ENCODE measurements at places on chromosomes 1 and 21.
A peak's percentile ranks its signal among the peaks of the same experiment; 100 is the strongest.

- no peak for DNase-seq
Measured at GRCh38 chr1:181557313-181557712, 74.0 kb downstream of the CACNA1E start.

DNA sequence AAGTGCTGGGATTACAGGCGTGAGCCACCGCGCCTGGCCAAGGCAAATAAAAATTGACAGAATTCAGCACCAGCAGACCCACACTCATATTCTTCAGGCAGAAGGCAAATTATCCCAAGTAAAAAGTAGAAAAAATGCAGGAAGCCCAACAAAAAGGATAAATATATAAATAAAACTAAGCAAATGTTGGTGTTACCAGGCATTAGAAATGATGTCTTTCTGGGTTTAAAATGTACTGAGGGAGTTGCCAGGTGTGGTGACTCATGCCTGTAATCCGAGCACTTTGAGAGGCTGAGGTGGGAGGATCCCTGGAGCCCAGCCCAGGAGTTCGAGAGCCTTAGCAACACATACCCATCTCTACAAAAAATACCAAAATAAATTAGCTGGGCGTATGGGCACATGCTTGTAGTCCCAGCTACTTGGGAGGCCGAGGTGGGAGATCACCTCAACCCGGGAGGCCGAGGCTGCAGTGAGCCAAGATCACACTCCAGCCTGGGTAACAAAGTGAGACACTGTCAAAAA, 6.3 kb downstream of the INTS11 start:
- no peak for DNase-seq

DNA sequence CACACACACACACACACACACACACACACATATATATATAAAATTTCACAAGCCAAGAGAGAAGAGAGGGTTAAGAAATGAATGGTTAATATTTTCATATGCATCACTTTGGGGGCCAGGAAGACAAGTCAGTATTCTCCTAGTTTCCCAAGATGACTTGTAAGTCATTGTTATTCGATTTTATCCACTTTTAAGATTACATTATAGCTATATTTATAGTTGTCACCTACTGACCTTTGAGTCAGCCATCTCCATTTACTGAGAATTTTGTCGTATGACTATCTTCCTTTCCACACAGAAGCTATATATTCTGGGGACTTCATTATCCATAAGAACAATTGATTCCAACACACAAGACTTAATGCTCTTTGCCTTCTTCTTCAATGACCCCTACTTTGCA, 8.9 kb downstream of the LYST start:
- no peak for DNase-seq

DNA sequence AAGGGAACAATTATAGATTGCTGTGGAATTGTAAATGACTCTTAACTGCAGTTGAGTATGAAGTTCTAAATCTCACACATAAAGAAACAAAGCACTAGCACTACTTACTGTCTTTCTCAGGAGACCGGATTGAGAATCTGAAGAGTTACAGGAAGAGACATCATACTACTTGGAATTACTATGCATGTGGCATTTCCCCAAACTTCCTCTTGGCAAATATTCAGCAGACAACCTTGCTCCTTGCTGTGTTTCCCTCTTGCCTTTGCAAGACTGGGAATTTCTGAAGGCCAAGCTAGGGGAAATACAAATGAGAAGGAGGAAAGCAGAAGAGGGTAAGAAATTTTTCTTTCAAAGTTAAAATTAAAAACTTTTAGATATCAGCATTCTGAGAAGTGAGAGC, 173.6 kb upstream of the KCTD3 start:
- no peak for DNase-seq

GRCh38 chr1:27993241-27993640, 33.5 kb downstream of the XKR8 start:
- DNase-seq = no peak

- no peak for DNase-seq
Measured at GRCh38 chr1:230681599-230681998, 32.3 kb downstream of the AGT start.

GRCh38 chr1:12754738-12755137, 8.7 kb downstream of the CFAP107 start:
- DNase-seq = no peak

DNA sequence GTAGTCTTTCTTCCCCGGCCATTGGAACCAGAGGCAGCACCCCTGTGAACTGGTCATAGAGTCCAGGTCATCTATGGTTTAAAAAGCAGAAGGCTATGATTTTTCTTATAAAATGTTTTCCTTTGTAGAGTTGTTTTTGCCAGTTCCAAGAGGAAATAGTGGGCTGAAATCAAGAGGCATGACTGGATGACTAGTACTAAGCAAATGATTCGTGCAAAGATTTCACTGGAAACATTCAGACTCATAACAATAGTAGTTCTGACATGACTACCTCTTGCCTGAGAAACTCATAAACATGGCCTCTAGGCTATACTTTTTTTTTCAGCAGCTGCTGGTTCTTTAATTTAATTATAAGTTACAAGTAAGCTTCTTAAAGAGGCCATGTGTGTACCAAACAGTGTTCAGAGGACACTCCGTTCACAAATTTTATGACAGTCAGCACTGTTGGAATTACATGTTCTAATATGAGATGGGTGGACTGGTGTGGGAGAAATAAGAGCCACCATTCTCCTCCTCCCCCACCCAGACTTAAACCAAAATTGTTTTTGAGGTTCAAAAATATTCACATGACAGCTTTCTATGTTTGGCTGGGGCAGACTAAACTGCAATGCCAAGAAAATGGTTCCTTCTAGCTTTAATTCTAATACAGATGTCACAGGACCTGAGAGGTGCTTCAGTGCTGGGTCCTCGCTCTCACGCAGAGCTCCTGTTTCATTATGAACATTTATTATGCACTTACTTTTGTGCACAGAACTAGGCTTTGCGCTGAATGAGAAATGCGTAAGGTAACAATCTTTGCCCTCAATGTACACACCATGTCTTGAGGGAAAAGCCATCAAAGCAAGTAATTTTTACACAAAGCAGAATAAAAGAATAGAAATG, 147.5 kb downstream of the ZC3H11B start:
- no peak for DNase-seq

DNA sequence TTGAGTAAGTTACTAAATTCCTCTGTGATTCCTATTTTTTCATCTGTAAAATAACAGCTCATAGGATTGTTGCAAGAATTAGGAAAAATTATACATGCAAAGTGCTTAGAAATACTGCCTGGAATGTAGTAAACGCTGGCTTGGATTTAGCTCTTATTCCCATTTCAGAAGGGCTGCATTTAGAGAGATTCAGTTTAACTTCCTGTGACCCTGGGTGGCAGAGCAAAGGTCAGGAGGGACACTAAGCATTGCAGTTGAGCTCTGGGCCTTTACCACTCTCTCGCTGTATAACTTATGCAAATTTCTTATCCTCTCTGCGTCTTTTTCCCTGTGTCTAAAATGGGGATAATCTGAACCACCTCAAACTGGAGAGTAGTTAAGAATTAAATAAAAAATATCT, 241.0 kb upstream of the POU3F1 start:
- no peak for DNase-seq

GRCh38 chr1:107436552-107437241, 295.9 kb downstream of the NTNG1 start:
- no peak for DNase-seq

DNA sequence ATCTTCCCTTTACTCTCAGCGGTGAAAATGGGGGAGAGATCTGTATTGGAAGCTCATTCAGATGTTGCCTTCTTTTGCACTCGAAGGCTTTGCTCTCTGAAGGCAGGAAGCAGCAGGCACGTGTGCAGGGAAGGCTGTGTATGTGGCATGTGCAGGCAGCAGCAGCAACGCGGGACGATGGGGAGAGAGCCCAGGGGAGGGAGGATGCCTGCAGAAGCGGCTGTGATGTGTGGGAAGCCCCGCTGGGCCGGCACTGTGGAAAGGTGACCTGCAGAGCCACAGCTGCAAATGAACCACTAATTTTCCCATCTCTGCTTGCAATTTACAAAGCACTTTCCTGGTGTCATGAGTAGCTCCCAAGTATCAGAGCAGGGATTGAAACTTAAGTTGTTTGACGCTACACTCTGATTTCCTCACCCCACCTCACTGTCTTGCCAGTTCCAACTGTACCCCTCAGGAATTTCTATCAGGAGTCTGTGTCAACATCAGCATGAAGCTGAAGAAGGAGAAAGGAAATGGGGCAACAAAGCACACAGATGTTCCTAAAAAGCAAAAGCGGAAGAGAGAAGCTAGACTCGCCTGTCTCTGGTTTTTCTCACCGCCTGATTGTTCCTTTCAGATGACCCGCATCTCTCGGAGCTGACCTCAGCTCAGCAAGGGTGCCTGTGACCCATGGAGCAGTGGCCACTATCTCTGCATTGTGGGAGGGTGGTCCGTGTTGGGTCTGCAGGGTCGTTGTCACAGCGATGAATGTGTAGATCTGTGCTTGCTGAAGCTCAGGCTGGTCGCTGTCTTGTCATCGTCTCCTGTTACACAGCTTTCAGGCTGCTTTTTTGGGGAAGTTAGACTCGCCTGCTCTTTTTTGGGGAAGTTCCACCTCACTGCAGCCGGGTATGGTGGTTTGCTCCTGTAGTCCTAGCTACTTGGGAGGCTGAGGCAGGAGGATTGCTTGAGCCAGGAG, 156.1 kb downstream of the KIF26B start:
- DNase-seq = no peak

- DNase-seq = no peak
Measured at GRCh38 chr1:4586611-4587160, 67.7 kb upstream of the AJAP1 start.

DNA sequence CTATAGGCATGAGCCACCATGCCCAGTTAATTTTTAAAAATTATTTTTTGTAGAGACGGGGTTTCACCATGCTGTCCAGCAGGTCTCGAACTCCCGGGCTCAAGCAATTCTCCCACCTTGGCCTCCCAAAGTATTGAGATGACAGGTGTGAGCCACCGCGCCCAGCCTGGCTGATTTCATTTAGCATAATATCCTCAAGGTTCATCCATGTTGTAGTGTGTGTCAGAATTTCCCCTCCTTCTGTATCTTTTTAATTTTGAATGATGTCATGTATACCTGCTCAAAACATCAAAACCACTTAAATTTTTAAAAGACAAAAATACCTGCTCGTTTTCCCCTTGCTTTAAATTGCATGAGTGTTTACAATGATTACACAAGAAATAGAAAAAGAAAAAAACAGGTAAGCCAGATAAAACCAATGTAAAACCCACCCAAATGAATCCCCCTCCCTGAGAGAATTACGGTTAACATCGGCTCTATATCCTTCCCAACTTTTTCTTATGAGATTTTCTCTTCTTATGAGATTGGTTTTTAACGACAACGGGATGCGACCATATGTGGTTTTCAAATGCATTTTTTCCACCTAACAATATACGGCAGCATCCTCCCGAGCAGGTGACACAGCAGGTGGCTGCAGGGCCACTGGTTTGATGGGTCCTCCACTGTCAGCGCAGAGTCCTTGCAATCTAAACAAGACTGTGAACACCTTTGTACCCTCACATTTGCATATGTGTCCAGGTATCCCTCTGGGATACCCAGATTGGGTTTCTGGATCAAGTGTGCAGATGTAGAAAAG, 22.1 kb downstream of the IFFO2 start:
- no peak for DNase-seq

DNA sequence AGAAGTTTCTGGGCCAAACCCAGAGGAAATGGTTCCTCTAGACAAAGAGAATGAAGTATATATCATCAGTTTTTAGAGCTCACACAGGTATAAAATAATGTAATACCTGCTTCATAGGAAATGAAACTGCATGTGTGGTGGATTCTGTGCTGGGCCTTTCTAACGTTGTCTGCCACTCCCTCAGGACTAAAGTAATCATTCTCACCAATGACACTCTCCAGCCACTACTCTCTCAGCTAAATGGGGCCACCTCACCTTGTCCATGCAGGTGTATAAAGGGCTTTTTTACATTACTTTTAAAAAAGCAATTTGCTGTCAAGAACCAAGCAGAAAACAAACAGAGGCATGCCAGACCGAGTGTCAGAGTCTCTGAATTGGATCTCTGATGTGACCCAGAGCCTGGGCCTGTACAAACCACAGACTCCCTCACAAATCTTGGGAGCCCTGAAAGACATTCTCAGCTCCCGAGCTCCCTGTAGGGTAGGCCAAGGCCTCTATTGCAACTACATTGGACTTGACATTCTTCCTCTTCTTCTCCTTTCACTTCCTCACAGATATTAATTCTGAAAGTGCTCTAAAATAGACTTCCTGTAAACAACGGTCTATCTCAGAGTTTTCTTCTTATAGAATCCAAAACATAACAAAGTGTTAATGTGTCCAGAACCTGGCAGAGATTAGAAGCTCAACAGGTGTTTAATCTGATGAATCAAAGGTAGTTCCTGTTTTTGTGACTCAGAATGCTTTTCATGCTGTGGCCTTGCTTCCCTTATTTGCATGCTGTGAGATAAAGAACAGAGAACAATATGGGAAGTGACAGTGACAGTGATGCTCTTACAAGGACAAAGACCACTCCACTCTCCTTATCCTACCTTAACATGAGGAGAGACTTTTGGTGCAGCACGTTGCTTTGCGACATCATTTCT, 8.6 kb downstream of the AIM2 start:
- DNase-seq = no peak

- DNase-seq = no peak
Measured at GRCh38 chr1:147892731-147893214, 9.8 kb upstream of the GJA8 start.

GRCh38 chr1:212699625-212700222, at the start of gene BATF3:
BATF3 (minus strand) TSS chr1:212699840; CDS start chr1:212699762, 78 bp downstream.
- peak; percentile 35 for DNase-seq

DNA sequence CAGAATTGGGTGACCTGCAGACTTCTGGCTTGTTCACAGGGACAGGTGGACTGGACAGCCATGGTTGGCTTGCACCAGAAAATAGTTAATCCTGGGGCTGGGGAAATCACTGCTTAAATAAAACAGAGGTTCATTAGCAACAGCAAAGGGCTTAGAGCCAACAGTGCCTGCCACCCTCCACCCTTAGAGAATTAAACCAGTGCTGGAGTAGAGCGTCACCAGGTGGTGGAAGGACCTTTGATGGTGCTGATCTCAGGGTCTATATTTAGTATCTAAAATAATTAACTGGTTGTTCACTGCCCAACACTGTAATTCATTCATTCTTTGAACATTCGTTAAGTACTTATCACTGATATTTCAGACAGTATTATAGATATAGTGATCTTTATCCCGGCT, 34.7 kb upstream of the PDE9A start:
- no peak for DNase-seq

DNA sequence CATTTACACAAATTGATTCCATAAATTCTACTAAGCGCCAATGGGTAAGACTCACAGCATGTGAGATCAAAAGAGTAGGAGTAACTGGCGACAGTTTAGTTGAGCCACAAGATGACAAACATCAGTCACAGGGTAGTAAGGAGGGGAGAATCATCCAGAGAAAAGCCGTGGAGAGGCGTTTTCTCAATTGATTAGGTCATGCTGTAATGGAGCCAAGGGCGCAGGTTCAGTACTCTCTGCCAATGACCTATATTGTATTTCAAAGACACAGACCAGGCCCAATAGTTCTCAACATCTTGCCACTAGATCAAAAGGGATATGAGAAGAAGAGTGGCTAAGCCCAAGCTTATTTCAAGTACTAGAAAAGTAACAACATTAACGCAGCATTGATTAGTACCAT, 467.5 kb downstream of the SMYD3 start:
- no peak for DNase-seq
